Stimulated activated CD8-positive, alpha-beta memory T cell treated with anti-CD3 and anti-CD28 coated beads, Interleukin-15, amount 100 ng/mL, for 4 hours (primary cell): ENCODE measurements at places on chromosomes 5 and 9.

- no peak for DNase-seq
Observed at GRCh38 chr5:154749491-154749890, 5.7 kb upstream of the LARP1 start.

DNA sequence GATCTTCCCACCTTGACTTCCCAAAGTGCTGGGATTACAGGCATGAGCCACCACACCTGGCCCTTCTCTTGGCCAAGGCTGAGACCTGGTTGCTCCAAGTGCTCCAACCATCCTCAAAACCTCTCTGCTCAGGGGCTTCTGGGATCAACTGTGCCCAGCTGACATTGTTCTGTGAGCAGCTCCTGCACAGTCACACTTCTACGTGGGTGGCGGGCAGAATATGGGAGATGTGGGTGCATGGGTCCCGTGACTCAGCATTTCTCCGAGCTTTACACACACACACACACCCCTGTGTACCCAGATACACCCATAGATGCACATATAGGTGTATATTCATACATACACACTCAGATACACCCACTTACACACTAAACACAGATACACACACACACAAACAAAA lies 10.5 kb upstream of the MYORG start:
- no peak for DNase-seq

DNA sequence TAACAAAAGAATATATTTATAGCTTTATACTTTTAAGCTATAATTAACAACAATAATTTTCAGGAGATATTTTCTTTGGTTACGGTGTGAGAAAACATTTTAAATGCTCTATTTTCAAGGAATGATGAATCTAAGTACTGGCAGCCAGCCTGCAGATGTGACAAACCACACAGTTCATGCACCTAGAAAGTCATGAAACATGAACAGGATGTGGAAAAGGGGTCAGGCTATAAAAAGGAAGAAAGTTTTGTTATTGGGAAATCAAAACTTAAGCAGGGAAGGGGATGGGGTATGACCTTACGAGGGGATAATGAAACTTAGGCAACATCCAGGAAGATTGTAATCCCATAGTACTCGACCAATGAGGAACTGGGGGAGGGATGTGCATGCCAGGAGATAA lies 508.7 kb upstream of the GRAMD2B start:
- DNase-seq = no peak

GRCh38 chr5:102623329-102624065 lies 124.7 kb upstream of the SLCO6A1 start:
- no peak for DNase-seq

DNA sequence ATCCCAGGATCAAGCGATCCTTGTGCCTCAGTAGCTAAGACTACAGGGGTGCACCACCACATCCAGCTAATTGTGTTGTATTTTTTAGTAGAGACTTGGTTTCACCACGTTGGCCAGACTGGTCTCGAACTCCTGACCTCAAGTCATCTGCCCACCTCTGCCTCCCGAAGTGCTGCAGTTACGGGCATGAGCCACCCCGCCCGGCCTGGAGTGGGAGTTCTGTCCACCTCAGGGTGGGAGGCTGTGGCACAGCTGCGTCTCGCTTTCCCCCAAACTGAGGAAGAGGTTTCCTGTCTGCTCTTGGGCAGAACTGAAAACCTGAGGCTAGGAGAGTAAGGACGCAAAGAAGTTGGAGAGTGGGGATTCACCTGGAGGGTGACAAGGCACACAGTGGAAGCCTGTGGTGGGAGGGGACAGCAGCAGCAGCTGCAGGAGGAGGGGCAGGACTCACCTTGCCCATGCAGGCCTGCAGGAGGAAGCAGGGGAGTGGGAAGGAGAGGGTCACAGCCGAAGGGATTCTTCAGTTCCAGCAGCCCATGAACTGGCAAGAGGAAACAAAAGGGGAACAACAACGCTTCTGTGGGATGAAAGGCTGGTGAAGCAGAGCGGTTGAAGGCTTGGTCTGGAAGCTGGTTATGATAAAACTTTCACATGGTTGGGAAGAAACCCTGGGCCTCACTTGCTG lies 181.4 kb downstream of the GAS1 start:
- DNase-seq = no peak

DNA sequence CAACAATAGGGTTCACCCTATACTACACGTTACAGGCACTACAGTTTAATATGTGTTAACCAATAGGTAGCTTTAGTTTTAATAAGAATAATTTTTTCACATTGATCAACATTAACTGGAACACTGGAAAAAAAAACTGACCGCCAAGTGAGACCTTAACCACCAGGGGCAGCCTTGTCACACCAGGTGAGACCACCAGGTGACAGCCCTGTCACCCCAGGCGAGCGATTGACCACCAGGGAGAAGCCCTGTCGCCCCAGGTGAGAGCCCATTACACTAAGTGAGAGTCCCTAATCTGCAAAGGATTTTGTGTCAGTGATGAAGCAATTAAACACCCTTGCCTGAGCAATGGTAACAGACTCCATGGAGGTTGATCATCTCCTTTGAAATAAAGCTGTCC lies 75.4 kb upstream of the SYK start:
- no peak for DNase-seq

DNA sequence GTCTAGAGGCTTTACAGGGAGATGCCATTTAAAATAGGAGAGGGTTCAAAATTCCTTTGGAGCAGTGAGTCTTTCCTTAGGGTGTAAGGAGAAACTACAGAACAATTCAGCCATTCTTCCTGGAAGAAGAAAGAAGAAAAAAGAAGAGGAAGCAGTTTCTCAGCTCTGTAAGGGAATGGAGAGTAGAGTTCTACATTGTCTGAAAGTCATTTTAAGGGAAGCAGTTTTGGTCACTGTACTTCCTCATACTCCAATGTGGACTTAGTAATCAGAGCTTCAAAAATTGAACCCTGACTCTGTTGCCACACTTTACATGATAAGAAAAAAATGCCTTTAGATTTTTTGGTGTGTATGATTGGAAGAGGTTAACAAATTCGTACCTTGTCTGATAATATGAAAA lies 122.4 kb downstream of the LRRC70 start:
- DNase-seq = no peak
